Right hindlimb (tissue), 1 donor: ENCODE measurements at places on chromosomes 13 and 19.

DNA sequence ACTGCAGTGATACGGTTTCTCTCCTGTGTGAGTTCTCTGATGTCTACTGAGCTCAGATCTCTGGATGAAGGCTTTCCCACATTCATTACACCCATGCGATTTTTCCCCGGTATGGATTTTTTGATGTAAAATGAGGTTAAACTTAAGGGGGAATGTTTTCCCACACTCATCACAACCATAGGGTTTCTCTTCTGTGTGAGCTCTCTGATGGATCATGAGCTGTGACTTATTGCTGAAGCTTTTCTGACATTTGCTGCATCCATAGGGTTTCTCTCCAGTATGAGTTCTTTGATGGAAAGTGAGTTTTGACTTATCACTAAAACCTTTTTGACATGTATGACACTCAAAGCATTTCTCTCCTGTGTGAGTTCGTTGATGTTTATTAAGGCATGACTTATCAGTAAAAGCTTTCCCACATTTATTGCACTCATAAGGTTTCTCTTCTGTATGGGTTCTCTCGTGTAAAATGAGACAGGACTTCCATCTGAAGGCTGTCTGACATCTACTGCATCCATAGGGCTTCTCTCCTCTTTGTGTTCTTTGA lies 10.6 kb upstream of the ZNF649 start:
- DNase-seq: no peak

DNA sequence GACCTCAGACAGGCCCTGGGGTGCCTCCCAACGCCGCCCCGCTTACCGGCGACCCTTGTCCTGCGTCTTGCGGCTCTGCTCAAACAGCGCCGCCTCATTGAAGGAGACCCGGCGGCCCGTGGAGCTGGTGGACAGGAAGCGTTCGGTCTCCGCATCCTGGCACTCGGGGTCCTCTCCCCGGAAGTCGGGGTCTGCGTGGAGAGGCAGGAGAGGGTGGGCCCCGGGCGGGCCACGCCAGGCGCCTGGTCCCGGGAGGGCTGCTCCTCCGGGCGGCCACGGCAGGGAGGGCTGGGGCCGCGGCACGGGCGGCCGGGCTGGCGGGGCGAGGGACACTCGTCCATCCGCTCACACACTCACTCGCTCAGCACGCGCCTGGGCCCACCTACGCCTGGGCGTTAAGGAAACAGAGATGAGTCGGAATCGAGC lies 2.8 kb downstream of the CBARP start:
- DNase-seq: no peak

DNA sequence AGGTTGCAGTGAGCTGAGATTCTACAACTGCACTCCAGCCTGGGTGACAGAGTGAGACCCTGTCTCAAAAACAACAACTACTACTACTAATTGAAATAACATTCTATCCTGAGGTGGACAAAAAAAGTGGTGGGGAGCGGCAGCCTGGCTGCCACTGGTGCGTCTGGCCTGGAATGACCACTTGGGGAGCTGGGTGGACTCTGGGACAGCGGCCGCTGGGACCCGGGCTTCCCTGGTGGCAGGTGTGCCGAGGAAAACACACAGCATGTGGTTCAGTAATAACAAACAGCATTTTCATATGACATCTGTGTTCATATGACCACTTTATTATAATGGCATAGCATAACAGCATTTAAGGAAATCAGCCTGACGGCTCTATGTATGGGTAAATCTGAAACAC lies 33.9 kb downstream of the TFDP1 start:
- no peak for DNase-seq

DNA sequence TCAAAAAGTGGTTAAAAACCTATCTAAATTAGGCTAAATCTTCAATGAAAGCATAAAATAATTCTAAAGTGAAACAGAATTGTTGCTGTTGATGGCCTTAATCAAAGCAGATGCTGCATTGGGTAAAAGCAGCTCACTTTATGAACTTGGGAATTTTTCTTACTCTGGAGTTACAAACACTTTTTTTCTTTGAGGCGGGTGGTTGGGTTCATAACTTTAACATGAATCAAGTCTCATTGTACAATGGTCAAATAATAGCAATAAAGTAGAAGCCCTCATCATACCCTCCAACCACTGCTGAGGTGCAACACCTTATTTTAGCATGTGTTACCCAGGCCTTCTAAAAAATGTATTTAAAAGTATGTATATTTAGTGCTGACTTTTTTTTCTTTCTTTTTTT lies 29.1 kb downstream of the NUP58 start:
- no peak for DNase-seq

DNA sequence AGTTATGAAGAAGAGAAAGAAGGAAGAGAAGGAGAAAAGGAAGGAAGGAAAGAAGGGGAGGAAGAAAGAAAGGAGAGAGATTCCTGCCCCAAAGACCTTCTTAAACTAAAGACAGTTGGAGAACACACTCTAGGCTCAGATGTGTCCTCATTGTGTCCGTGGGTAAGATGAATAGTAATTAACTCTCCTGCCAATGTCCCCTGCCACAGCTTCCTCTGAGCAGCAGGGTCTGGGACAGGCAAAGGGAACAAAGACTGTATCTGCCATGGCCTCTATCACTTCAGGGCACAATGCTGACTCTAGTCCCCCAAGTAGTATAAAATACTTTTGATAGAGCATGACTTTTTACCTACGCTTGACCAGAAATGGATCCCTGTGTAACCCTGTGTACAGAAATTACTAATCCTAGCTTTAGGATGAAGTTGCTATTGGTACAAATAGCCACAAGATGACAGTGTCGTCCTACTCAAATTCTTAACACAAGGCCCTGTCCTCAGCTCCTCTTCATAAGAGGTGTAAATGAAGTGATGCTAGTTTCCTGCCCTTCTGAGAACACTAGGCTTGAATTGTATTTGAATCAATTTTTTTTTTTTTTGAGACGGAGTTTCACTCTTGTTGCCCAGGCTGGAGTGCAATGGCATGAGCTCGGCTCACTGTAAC lies 186.2 kb upstream of the GPR12 start:
- no peak for DNase-seq

GRCh38 chr13:84362777-84363176 lies 480.5 kb upstream of the SLITRK1 start:
- no peak for DNase-seq

DNA sequence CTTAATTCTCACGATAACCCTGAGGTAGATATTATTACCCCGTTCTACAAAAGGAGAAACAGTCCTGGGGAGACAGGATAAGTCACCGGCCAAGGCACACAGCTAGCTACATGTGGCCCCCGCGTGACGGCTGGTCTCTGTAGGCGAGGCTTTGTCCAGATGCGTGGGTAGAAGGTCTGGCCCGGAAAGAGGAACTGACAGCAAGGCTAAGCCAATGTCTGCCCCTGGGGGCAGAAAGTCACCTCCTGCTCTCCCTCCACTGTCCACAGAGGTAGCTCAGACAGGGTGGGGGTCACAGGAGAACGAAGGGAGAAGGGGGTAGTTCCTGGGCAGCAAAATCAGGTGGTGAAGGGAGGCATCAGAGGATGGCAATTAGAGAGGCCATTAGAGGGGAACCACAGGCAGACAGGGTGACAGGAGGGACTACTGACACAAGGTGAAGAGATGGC lies 1.8 kb downstream of the APOC4 start:
- no peak for DNase-seq

DNA sequence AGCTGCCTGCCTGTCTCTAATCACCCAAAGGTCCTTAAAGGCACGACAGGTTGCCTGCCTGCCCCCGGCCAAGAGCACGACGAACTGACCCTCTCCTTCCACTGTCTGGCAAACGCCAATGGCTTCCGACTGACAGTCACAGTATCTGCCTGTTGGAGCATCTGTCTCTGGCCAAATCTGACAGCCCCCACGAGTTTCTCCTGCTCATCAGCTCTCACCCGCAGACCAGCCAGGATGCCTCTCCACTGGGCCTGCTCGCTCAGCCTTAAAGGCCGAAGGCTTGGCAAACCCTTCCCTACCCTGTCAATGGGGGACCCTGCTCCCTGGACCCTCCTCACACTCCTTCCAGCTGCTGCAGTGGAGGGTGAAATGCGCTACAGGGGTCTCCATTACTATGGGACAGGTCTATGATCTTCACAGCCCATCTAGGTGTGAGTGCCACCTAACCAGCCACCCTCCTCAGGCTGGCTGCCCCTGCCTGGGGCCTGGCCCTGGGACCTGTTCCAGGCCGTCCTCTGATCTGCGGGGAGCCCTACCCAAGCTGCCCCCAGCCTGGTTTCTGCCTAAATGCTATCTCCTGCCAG lies 932 bp downstream of the FAM83E start:
- DNase-seq: no peak

DNA sequence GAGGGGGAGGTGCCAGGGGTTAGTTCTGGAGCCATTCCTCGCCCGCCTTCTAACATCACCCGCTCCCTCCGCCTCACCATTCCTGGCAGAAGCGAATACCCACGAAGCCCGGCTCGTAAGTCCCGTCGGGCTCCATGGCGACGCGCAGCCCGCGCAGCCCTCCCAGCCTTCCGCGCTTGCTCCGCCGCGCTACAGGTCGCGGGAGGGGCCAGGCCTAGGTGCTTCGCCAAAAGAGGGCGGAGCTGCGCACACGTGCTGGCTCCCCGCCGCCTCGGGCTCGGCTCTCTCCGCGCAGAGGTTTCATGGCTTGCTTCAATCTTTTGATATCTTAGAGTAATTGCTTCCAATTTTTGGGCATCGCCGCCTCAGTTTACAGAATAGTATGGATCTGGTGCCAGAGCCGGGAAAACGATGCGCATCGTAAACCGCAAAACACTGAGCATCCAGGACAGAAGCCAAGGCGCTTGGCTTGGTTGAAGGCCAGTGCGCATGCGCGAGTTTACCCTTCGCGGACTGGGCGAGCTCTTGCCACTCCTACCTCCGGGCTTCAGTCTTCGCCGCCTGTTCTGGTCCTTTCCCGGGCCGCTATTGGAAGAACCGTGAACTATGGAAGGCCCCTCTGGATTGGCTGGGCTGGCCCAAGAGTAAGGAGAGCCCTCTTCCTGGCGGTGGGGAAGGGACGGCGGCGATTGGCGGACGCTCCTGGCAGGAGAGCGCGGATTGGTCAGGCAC lies at the start of gene POLR2I:
Gene POLR2I, minus strand, starts transcription at position 155 of the 732 bp plus-strand sequence. Its CDS starts 19 bp downstream, at position 136.
- peak; percentile 100 for DNase-seq

GRCh38 chr19:3816566-3817218 lies 30.5 kb upstream of the MATK start:
- no peak for DNase-seq

- no peak for DNase-seq
Measured at GRCh38 chr19:21900401-21900800, 64.4 kb upstream of the ZNF43 start.

DNA sequence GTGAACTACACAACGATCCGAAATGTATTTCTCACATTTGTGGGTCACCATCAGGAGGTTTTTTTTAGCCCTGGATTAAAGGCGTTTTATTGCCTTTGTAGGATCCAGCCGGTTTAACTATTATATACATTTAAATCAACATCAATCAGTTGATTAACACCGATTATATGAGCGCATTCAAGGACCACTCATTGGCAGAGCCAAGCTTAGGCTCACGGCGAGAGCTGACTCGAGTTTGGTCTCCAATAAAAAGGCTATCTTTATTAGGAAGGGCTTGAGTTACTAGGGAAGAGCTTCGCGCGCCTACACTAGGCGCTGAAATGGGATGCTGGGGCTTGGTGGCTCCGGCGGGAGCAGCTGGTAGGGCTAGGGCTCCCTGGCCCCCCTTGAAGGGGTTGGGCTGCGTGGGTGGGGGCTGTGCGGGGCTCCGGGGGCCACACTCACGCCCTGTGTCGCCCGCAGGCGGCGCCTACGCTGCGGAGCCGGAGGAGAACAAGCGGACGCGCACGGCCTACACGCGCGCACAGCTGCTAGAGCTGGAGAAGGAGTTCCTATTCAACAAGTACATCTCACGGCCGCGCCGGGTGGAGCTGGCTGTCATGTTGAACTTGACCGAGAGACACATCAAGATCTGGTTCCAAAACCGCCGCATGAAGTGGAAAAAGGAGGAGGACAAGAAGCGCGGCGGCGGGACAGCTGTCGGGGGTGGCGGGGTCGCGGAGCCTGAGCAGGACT lies 4.2 kb downstream of the PDX1 start:
- DNase-seq: no peak

GRCh38 chr19:5507065-5507909 lies 52.1 kb downstream of the ZNRF4 start:
- peak; percentile 21 for DNase-seq

GRCh38 chr13:40388617-40389016 lies 277.8 kb downstream of the FOXO1 start:
- no peak for DNase-seq

- DNase-seq: no peak
Measured at GRCh38 chr13:36051082-36051481, 80.1 kb downstream of the DCLK1 start.

DNA sequence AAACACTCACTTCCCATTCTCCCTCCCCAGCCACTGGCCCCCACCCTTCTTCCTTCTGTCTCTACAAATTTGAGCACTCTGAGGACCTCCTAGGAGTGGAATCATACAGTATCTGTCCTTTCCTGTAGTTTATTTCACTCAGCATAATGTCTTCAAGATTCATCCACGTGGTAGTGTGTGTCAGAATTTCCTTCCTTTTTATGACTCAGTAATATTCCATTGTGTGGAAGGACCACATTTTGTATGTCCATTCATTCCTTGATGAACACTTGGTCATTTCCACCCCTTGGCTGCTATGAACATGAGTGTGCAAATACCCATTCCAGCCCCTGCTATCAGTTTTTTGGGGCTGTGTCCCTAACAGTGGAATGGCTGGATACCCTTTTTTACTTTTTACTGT lies 9.8 kb downstream of the KLF2 start:
- no peak for DNase-seq

DNA sequence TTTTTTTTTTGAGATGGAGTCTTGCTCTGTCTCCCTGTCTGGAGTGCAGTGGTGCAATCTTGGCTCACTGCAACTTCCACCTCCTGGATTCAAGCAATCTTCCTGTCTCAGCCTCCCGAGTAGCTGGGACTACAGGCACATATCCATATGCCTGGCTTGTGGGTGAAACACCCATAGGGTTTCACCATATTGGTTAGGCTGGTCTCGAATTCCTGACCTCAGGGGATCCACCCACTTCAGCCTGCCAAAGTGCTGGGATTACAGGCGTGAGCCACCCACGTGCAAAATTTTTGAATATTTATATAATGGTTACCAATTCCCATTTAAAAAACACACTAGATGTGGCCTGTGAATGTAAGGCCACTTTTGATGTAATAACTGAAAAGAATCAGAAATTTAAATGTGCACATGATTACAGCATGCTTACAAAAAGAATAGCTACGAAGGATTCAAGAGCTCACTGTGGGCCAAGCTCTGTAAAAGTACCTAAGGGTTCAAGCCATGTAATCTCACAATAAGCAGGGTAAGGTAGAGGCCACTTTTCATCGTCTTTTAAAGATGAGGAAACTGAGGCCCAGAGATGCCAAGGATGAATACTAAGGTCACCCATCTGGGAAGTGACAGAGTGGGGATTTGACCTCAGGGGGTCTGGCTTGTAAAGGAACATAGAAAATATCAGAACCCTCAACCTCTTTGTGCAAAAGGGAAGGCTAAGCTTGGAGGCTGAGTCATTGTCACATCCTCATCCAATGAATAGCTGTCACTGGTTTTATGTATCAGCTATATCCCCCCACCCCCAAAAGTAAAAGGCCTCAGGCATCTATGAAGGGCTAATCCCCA lies 17.8 kb downstream of the TNFSF14 start:
- no peak for DNase-seq

GRCh38 chr19:18357041-18357440 lies 16.6 kb downstream of the PGPEP1 start:
- DNase-seq: no peak

- no peak for DNase-seq
Measured at GRCh38 chr19:17753976-17754375, 2.7 kb downstream of the FCHO1 start.

- DNase-seq: no peak
Measured at GRCh38 chr19:58585442-58586132, 12.5 kb upstream of the MZF1 start.
